ENCODE measurements at places on chromosomes 2 and 18. TPM values are rescaled to one million over a fixed set of nuclear protein-coding genes. Genes with fewer than 3 reads are reported as not detected.

DNA sequence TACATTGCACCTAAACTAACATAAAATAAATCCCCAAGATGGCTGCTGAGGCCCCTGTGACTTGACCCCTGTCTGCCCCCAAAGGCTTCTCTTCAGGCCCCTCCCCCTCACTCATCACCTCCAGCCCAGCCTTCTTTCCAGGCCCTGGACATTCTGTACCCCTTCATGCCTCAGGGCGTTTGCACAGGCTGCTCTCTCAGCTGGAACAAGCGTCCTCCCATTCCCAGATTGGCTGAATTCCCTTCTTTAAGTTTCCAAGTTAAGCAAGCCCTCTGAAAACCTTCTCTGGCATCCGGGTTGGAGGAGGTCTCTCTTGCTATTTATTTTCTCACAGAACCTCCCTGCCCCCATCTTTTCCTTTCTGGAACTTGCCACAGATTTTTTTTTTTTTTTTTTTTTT, 165.2 kb upstream of the BCL2L11 start:
- H3K36me3 ChIP-seq = no peaks in the 10 kb centered on the region
- DNase-seq = no peak
- H3K4me1 ChIP-seq = no peaks in the 10 kb centered on the region
- no peak overlapping the region for H3K4me3 ChIP-seq
- no peaks in the 10 kb centered on the region for H3K27me3 ChIP-seq

DNA sequence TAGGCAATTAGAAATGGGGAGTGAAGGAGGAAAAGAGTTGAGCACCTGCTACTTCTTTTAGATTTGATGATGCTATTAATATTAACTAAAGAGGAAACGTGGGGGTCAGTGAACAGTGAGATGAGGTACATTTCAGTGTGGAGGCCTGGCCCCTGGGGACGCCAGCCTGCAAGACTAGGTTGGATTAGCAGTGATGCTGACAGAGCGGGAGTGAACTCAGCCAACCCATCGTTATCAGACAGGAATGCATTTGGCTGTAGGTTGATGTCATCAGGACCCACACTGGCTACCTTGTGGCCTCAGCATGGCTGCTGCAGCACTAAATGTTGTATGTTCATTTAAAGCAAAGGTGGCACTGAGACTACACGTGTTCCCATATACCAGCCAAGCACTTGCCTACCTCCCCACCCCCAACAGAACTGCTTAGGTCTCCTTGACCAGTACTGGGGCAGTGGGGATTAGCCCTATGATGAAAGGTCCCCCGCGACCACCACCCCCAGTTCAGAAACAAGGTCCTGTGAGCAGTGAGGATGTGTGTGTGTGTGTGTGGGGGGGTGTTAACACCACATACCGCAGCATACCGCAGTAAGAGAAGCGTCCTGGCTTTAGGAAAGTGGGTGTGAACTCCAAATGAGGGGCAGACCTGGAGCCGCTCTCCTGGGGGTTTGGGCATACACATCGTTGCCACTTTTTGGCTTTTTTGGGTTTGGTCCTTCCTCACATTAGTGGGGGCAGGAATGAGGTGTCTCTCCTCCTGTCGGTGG, 26.0 kb downstream of the DGKD start:
- H3K27me3 ChIP-seq = no peaks in the 10 kb centered on the region
- H3K4me1 ChIP-seq = peaks cover 5% of the 10 kb centered on the region
- DNase-seq = no peak
- H3K4me3 ChIP-seq = no peak overlapping the region
- H3K27ac ChIP-seq = peak overlapping the region; percentile 69

GRCh38 chr2:190382851-190383250, 25.3 kb upstream of the MFSD6 start:
- H3K27ac ChIP-seq = no peak overlapping the region
- H3K4me3 ChIP-seq = no peak overlapping the region
- no peaks in the 10 kb centered on the region for H3K36me3 ChIP-seq
- peak; percentile 64 for DNase-seq
- no peaks in the 10 kb centered on the region for H3K27me3 ChIP-seq

The ASXL3 gene
- 5.1 TPM for total RNA-seq

The SERPINB11 gene
- total RNA-seq = 10.3 TPM

Data from prostate gland (tissue), 2 donors.